ENCODE measurements at places on chromosomes 1 and 21.

DNA sequence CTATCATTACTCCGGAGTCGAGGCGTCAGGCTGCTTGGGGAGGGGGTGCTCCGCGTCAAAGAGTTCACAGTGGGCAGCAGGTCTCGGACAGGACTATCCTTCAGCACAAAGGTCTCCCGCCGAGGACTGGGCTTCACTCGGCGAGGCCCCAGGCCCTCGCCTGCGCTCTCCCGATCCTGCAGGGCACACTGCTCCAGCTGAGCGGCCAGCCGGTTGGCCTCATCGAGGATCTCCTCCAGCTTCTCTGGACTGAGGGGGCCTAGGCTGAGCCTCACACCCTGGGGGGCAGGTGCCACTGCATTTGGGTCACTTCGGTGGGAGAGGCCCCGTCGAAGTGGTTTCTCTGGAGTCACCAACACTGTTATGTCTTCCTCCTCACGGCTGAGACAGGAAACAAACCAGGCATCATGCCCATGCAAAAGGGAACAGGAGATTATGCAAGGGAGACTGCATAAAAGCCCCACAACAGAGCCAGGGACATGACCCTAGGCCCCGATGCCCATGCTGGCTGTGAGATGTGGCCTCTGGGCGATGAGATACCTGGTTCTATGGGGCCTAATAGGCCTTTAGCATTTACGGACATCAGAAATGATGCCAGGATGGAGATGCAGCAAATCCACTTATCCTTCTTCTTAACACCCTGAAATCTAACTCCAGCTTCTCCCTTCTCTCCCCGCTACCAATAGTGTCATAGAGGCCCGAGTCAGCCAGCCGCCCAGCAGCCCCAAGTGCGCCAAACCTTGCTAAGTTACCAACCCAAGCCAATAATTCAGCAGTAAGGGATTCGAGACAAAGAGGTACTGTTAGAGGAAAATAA is 1.1 kb downstream of the PSRC1 start:
- H3K27me3 ChIP-seq = no peaks in the 10 kb centered on the region
- peaks cover 20% of the 10 kb centered on the region for H3K4me1 ChIP-seq
- H3K4me3 ChIP-seq = no peak overlapping the region
- no peaks in the 10 kb centered on the region for H3K36me3 ChIP-seq
- no peak overlapping the region for H3K27ac ChIP-seq
- DNase-seq = no peak

GRCh38 chr1:115365738-115366137 is 27.7 kb upstream of the NGF start:
- H3K36me3 ChIP-seq = no peaks in the 10 kb centered on the region
- H3K4me1 ChIP-seq = no peaks in the 10 kb centered on the region
- H3K4me3 ChIP-seq = no peak overlapping the region
- no peaks in the 10 kb centered on the region for H3K27me3 ChIP-seq
- DNase-seq = no peak

GRCh38 chr1:168178227-168178637 is 530 bp upstream of the TIPRL start:
- peaks cover 10% of the 10 kb centered on the region for H3K4me1 ChIP-seq
- H3K27ac ChIP-seq = peak overlapping the region; percentile 91
- H3K36me3 ChIP-seq = no peaks in the 10 kb centered on the region
- peak overlapping the region; percentile 69 for H3K4me3 ChIP-seq

DNA sequence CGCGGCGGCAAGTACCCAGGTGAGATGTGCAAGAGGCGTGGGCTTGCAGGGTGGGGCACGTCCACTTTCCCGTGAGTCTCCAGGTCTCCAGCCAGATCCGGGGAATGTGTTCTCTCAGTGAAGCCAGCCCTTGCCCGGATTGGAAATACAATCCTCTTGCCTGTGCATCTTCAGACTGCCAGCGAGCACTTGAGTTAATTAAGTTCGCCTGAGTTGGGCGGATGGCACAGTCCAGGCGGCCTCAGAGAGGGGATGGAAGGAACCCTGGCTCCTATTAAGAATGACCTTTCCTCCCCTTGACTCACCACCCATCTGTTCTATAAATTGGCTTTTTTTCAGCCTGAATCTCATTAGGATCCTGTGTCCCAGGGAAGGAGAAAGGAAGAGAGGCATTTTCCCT is 33.3 kb upstream of the CNTN2 start:
- no peak overlapping the region for H3K4me3 ChIP-seq
- H3K36me3 ChIP-seq = no peaks in the 10 kb centered on the region
- H3K4me1 ChIP-seq = peaks cover 9% of the 10 kb centered on the region
- H3K27me3 ChIP-seq = no peaks in the 10 kb centered on the region
- H3K27ac ChIP-seq = no peak overlapping the region

DNA sequence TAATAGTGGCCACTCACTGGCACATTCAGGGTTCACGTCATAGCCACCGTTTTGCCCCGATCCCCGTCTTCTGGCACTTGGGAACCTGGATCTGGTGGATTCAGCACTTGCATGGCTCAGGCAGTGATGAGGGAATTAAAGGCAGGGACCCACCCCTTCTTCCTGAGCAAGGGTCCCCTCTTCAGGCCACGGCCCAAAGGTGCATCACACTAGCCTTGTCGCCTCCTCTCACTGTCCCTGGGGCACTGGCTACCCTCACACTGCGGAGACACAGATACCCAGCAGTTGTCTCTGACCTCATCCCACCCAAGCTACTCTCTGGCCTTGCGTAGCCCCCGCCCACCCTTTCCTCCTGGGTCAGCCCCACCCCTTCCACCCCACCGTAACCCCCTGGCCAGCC is 19.9 kb upstream of the LDLRAP1 start:
- no peaks in the 10 kb centered on the region for H3K4me1 ChIP-seq
- no peaks in the 10 kb centered on the region for H3K27me3 ChIP-seq
- H3K27ac ChIP-seq = no peak overlapping the region
- H3K36me3 ChIP-seq = no peaks in the 10 kb centered on the region
- H3K4me3 ChIP-seq = no peak overlapping the region

GRCh38 chr1:107534632-107535031 is 393.8 kb downstream of the NTNG1 start:
- no peaks in the 10 kb centered on the region for H3K36me3 ChIP-seq
- no peak for DNase-seq
- no peak overlapping the region for H3K27ac ChIP-seq
- no peak overlapping the region for H3K4me3 ChIP-seq

- no peak overlapping the region for H3K27ac ChIP-seq
- DNase-seq = no peak
- peaks cover 27% of the 10 kb centered on the region for H3K4me1 ChIP-seq
- H3K27me3 ChIP-seq = peaks cover 4% of the 10 kb centered on the region
These were observed 4.6 kb upstream of the WNT2B start for GRCh38 chr1:112504001-112504660.

DNA sequence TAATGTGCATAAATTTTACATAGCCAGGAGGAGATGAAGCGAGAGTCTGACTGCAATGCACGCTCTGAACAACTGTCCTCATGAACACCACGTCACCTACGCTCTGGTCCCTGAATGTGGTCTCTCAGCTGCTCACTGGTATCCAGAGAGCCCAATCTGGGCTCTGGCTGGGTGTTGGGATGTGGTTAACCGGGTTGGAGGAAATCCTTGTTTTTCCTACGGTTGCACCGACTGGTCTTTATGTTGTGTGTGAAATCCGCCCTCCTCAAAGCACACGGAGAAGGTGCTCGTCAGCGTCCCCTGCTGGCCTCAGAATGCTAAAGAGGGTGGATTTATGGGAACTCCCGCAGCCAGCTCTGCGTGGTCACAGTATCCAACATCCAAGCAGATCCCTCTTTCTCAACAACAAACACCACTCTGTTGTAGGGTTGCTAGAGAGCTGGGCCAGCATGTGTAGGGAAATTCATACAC is 51.8 kb upstream of the FAM89A start:
- no peaks in the 10 kb centered on the region for H3K27me3 ChIP-seq
- no peak overlapping the region for H3K27ac ChIP-seq
- DNase-seq = no peak
- no peaks in the 10 kb centered on the region for H3K36me3 ChIP-seq

GRCh38 chr1:221849110-221849509 is 107.2 kb upstream of the DUSP10 start:
- peaks cover 5% of the 10 kb centered on the region for H3K4me1 ChIP-seq
- no peak overlapping the region for H3K27ac ChIP-seq
- H3K4me3 ChIP-seq = no peak overlapping the region
- no peaks in the 10 kb centered on the region for H3K27me3 ChIP-seq
- DNase-seq = no peak

- H3K27me3 ChIP-seq = no peaks in the 10 kb centered on the region
- H3K4me3 ChIP-seq = peak overlapping the region; percentile 87
- no peak for DNase-seq
- peaks cover 43% of the 10 kb centered on the region for H3K4me1 ChIP-seq
- H3K27ac ChIP-seq = peak overlapping the region; percentile 98
These were observed 31.0 kb upstream of the NFIA start for GRCh38 chr1:61051443-61051718.

- no peak overlapping the region for H3K4me3 ChIP-seq
- H3K4me1 ChIP-seq = peaks cover 11% of the 10 kb centered on the region
- H3K36me3 ChIP-seq = no peaks in the 10 kb centered on the region
These were observed 304.3 kb upstream of the ESRRG start for GRCh38 chr1:217027403-217028080.

- no peak overlapping the region for H3K4me3 ChIP-seq
- H3K36me3 ChIP-seq = peaks cover 5% of the 10 kb centered on the region
- H3K27me3 ChIP-seq = no peaks in the 10 kb centered on the region
- no peak for DNase-seq
- no peak overlapping the region for H3K27ac ChIP-seq
These were observed 26.1 kb downstream of the CFH start for GRCh38 chr1:196677781-196678509.

Measured in thyroid gland (tissue), 4 donors.